ENCODE measurements at places on chromosomes 13 and 19.

DNA sequence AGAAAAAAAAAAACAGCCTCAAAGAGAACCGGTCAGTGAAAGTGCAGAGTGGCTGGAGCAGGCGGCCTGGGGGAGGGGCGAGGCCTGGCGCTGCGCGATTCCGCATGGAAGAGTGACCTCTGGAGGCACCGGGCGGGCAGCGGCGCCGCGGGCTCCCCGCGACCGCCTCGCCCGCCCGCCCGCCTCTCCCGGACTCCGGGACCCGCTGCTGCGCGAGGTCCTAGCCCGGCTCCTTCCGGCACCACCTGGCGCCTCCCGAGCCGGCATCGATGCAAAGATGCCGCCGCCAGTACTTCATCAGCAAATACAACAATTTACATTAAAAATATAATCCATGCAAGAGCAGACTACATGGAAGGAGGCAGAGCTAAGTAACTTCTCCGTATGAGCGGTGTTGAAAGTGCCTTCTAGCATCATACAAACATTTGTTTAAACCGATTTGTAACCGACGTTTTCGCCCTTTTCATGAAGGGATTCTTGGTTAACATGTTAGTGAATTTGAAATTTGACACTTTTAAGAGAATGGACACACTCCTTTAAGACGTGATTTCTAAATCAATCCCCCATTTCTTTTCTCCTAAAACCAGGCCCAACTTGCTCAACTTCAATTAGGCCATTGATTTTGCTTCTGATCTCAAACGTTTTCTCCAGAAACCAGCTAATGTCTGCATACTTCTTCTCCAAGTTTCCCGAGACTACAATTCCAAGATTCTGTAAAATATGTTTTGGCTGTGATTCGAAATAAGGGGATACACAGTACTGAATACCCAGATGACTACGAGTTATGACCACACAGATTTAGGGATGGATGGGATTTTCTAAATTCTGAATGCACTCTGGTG is 2.1 kb downstream of the EFNB2 start:
- DNase-seq, result no peak

DNA sequence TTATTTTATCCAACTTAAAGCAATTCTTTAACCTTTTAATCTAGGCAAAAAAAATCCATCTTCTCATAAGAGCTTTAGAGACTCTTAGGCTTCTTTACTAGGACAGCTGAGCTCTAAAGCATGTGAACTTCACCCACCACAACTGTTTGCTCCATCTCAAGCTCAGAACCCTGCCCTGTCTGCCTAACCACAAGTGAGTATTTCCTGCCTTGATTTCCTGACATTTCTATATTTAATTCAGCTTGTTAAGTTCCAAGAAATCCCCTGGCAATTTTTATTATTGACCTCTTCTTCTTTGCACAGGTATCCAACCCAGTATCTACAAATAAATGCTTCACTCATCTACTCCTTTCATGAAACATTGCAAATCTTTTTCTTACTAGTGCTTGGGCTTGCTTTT is 21.1 kb upstream of the CEACAM21 start:
- no peak for DNase-seq

DNA sequence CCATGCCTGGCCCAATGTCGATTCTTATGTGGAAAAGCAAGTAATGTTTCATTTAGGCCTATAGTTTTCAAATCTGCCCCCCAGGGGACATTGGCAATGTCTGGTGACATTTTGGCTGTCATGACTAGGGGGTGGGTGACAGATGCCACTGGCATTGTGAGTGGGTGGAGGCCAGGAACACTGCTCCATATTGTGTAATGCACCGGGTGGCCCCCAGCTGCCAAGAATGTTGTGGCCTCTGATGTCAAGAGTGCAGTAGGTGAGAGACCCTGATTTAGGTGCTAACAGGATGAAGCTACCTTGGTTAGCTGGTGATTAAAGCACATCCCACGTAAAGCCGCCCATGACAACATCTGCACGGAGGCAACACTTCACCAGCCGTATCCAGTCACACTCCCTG is 10.8 kb downstream of the C19orf44 start:
- no peak for DNase-seq

GRCh38 chr19:33400856-33401682 is 27.6 kb downstream of the CEBPG start:
- no peak for DNase-seq

DNA sequence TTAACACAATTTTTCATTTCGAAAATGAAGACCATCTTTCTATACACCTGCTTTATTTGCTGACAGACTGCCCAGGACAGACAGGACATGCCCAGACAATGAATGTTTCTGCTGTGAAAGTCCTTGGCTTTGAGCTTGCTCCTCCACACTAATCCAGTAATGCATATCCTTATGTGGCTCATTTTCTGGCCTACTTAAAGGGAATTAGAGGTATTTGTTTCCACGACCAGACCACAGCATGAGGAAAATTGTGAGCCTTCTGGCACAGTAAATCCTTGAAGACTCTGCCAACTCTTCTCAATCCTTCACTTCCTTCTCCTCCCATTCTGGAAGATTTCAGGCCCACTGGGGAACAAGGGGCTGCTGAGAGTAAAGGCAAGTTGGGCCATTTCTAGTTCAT is 25.7 kb downstream of the CCDC70 start:
- no peak for DNase-seq

- DNase-seq, result no peak
These were observed 12.2 kb upstream of the LILRA5 start for GRCh38 chr19:54325194-54325621.

- DNase-seq, result no peak
These were observed 34.7 kb downstream of the VSTM2B start for GRCh38 chr19:29560313-29561075.

- DNase-seq, result no peak
These were observed 188.2 kb downstream of the GPC5 start for GRCh38 chr13:91586609-91587008.

- DNase-seq, result no peak
These were observed 6.3 kb downstream of the MYADM start for GRCh38 chr19:53873773-53874605.

- DNase-seq, result no peak
These were observed 3.5 kb upstream of the KLHL26 start for GRCh38 chr19:18633321-18633720.

- no peak for DNase-seq
These were observed 5.6 kb downstream of the CEACAM7 start for GRCh38 chr19:41682437-41682836.

- DNase-seq, result no peak
These were observed 4.9 kb upstream of the CD33 start for GRCh38 chr19:51219971-51220370.

- DNase-seq, result no peak
These were observed 292.6 kb downstream of the TDRD3 start for GRCh38 chr13:60689571-60689970.

- DNase-seq, result no peak
These were observed 554.1 kb upstream of the MIR17HG start for GRCh38 chr13:90793261-90793820.

GRCh38 chr19:13269348-13269747 is 119.1 kb downstream of the IER2 start:
- no peak for DNase-seq

GRCh38 chr19:7899751-7900378 is 3.8 kb upstream of the MAP2K7 start:
- no peak for DNase-seq

- DNase-seq, result no peak
These were observed 344.4 kb upstream of the PCDH9 start for GRCh38 chr13:67574320-67575233.

DNA sequence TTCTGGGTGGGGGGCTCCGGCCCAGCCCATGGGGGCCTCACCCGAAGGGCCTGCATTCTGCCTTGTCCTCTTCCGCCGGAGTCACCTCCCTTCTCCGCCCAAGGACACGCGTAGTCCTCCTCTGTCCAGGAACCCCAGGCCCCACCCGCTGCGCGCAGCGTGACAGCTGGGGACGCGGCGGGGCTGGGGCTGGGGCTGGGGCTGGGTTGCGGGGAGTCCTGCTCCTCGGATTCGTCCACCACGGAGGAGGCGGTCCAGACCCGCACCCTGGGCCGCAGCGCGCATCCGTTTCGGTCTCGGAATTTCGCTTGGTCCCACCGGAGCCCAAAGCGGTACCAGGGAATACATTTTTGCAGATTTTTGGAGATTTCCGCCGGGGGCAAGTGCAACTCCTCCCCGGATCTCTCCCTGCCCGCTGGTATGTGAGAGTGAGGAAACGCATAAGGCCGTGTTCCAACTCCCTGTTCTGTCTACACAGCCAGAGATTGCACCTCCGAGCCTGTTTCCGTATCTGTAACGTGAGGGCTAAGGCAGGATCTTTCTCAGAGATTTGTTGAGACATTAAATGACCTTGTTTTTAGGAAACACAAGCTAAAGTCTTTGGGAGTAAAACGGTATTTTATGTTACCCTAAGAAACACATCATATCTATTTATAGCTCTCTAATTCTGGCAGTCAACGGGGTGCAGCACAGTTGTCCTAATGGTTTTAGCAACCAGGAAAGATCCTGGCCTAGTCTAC is at the start of gene COX7A1:
TSS of gene COX7A1 (minus strand) at position 96 of the 740 bp plus-strand sequence. CDS start at position 56, 40 bp downstream.
- no peak for DNase-seq

Measured in stimulated activated CD4-positive, alpha-beta T cell treated with anti-CD3 and anti-CD28 coated beads, Interleukin-15, amount 100 ng/mL, for 48 hours (primary cell).